ENCODE measurements at places on chromosomes 5 and 9.

DNA sequence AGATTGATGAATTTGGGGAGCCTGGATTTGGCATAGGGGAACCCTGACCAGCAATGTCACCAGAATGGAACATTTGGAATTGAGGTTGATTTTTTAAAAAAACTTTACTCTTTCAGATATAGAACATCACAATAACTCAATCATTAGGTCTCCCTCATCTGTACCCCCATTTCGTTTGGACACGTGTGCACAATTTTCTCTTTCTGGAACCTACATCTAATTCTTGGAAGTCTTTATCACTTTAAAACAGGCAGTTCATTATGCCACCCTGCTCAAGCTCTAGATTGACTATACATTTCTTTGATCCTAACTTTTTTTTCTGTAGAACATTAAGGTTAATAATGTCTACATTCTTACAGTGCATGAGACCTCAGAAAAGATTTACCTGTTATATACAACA lies 3.7 kb upstream of the SSBP2 start:
- no peak for DNase-seq

DNA sequence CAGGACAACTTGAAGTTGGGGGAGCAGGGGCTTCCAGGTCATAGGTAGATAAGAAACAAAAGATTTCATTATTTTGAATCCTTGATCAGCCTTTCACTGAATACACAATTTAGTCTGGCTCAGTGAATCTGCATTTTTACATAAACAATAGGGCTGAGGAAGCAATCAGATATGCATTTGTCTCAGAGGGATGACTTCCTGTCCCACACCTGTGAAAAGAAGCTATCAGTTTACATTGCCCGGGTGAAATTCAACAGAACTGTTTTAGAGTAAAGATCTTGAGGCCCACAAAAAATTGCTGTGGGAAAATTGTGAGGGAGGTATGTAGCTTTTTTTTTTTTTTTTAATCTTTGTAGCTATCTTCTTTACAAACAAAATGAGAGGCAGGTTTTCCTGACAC lies 38.3 kb downstream of the DNAJB5 start:
- no peak for DNase-seq

- DNase-seq, result no peak
Observed at GRCh38 chr9:133612816-133613215, 3.6 kb upstream of the FAM163B start.

GRCh38 chr5:168471785-168472184 lies 14.5 kb upstream of the RARS1 start:
- no peak for DNase-seq

DNA sequence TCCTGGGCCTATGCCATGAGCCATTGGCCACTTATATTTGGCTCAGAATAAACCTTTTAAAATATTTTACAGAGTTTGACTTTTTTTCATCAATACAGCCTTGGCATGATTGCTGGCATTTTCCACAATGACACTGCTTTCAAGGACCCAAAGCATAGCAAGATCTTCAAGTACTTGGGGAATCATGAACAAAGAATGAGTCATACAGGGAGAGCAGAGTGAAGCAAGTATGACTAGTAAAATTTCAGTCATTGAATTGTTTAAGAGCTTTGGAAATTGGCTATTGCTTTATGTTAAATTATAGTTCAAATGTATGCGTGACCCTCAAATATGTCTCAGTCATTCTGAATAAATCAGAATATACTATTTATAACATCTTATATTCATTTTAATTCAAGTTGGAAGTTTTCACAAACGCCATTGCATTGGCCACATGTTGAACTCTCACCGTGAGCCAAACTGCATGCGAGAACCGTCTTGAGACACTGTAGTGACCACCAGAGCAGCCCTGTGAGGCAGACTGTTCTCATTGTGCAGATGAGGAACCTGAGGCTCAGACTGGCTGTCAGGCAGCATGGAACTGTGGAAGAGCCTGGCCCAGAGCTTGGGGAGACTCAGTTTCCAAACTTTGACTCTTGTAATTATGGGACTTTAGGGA lies 52.9 kb downstream of the GDNF start:
- no peak for DNase-seq

DNA sequence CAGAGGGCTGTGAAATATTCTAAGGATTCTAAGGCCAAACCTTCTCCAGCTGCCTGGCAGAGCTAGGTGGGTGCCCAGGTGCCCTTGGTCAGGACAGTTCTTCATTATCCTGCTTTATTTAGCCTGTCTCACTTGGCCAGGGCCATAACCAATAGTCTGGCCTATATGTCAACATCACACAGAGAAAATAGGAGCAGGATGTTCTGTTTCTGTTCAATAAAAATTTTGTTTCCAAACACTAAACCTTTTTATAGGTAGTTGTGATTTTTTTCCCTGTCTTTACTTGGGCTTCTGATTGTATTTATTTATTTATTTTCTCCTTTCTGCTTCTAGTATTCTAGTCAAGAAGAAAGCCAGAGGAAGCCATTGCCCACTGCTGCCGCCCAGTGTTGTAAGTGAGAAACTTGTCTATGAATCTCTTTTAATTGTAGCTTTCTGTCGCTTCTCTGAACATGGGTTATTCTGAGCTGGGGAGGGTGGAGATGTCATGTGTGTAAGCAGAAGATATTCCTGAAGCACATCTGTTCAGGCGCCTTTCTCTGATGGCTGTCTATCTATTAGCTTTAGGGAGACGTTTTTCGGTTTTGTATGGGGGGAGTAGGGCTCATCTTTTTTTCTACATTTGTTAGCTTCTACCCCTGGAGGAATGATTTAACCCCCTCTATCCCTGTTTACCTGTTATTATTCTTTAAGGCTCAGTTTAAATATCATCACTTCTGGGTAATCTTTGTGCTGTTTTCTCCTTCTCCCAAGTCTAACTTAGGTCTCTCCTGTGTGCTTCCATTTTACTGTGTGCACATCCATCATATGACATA lies 97.1 kb downstream of the UNC13B start:
- no peak for DNase-seq

DNA sequence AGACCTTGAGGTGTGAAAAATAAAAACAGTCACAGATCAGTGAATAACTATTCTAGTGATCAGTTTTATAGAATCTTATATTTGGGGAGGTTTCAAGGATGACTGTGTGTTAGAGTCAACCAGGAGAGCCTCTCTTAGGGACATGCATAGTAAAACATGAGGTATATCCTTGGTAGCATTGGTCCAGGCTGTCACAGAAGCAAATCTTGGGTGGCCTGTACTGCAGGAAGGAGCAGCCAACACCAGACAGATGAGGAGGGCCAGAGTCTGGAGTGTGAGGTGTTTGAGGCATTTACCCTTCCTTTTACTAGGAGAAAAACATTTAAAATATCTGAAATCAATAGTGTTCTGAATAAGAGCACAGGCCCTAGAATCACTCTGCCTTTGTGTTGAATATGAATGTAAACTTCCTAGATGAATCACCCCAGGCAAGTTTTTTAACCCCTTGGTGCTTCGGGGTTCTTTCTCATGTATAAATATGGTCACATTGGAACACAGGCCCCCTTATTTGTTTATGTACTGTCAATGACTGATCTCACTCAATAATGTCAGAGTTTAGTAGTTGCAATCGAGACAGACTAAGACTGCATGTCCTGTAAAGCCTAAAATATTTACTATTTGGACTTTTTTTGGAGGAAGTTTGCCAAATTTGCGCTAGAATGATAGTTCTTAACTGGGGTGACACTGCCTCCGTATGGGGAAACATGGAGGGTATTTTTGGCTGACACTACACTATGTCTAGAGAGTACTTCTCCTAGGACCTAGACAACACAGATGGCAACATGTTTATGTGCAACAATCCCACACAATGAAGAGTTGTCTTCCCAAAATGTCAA lies 416.5 kb upstream of the POU5F2 start:
- DNase-seq, result no peak

Measured in T-helper 2 cell (primary cell).